DMS 273 treated with DMSO at 0.1 percent for 48 hours (cell line): ENCODE measurements at places on chromosomes 16 and 17.

DNA sequence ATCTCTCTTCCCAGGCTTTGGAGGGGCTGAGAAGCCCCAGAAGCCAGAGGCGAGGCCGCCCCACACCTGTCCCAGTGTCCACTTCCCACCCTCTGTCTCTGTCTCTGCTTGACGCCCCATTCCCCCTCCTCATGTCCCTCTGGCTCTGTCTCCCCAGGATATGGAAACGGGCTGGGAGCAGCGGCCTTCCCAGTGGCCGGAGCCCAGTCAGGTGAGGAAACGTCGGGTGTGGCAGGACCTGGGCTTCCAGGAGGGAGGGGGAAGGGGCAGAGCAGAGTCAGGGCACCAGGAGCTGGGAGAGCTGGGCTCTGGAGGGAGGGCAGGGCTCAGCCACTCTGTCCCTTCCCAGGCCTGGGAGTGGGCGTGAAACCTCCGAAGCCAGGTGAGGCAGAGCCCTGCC lies 10.6 kb upstream of the PKMYT1 start:
- DNase-seq = no peak

GRCh38 chr17:4199818-4200402 lies 56.9 kb downstream of the CYB5D2 start:
- DNase-seq = no peak

DNA sequence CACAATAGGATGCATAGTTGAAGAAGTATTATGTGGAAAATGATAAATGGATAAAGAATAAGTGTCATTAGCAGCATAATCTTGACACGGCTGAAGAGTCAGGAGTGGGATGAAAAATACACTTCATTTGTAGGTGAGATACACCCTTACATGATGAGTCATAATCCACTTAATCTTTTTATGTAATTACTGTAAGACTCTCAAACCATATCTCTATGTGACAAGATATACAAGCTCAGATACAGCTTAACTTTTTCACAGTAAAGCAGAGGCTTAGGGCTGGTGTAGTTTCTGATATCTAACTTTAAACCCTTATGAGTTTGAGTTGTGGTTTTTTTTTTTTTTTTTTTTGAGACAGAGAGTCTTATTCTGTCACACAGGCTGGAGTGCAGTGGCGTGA lies 101.2 kb downstream of the FTO start:
- no peak for DNase-seq

GRCh38 chr17:75454193-75454592 lies 2.2 kb upstream of the TMEM94 start:
- DNase-seq = no peak

DNA sequence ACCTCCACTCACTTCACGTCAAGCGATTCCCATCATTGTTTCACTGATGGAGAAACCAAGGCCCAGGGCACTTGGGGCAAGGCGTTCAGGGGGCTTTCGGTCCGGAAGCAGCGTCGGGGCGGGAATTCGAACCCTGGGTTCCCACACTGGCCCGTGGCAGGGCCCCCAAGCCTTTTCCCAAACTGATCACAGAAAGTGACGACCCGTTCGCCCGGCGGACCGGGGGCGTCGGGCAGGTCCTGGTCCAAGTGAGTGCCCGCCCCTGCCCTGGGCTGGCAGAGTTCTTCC lies 856 bp upstream of the MON1B start:
- no peak for DNase-seq

DNA sequence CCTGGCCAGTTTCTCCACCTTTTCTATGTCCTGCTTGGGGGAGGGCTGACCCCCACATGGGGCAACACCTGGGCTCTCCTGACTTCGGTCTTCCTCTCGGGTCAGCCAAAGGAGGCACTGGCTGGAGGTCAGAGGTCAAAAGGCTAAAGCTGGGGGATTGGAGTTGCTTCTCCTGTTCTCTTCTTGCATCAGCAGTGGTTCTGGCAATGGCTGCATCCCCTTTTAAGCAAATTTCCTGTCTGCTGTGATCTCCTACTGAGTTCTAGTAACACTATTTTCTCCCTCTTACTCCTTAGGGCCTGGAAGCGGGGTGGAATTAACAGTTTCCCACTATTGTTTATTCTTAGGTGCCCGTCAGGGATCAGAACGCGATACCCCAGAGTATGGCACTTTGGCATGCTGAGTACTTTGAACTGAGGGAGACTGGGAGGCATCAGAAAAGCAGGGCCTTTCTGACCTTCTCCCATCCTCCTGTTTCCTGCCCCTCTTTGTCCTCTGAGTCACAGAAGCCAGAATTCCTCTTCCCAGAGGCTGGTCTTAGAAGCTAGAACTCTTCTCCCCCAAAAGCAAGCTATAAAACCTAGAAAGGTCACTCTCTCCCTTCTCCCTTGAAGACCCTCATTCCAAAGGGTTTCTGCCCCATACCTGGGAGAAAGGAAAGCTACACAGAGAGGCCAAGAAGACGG lies 268.2 kb downstream of the STX8 start:
- no peak for DNase-seq

- no peak for DNase-seq
Measured at GRCh38 chr17:45338996-45339535, 22.2 kb upstream of the MAP3K14 start.

DNA sequence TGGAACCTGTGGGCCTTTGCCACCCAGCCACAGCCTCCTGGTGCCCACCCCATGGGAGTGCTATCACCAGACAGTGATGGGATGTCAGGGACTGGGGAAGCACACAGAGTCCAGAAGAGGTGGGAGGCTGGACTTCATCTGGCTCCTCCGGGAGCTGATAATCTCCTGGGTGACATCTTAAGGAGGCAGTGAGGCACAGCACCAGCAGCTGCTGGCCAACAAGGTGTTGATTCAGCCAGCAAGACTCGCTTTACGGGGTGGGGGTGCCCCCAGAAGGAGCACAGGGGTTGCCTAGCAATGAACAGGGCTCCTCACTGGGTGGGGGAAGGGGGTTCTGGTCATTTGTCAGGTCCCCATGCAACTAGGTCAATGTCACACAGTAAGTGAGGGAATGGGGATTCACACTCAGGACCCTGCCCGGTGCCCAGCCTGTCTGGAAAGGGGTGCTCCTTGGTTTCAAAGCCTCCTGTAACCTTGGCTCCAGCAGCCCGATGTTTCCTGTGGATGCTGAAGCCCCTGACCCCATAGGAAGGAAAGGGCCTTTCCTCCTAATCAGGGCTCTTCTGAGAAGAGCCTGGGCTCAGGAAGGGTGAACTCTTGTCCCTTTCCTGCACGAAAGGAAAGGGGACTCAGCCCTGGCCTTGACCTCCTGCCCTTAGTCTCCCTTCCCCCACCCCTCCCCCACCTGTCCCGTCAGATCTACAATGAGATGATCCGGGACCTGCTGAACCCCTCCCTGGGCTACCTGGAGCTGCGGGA lies 17.7 kb downstream of the KIF19 start:
- no peak for DNase-seq

DNA sequence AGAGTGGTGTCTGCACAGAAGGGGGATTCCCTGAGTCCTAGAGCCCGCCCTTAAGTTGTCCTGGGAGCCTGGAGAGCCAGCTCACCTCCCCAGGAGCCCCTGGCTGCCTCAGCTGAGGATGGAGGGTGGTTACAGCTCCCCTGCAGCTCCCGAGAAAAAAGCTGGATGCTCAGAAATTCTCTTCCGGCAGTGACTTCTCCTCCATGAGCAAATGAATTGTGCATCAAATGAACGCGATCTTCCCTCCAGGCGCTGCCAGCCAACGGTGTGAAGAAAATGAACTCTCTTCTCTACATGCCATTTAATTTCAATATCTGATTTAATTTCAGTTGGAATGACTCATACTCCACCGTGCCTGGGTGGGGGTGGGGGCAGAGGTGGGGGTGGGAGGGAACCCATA lies 14.3 kb upstream of the C16orf74 start:
- DNase-seq = no peak

GRCh38 chr17:50482110-50482509 lies 3.5 kb downstream of the RSAD1 start:
- DNase-seq = no peak
